T-helper 17 cell (primary cell): ENCODE measurements at places on chromosomes 5 and 9. TPM values are rescaled to one million over a fixed set of nuclear protein-coding genes. Genes with fewer than 3 reads are reported as not detected.

GRCh38 chr5:177382423-177383029 is 1.7 kb upstream of the SLC34A1 start:
- peaks cover 29% of the 10 kb centered on the region for H3K4me1 ChIP-seq
- H3K4me3 ChIP-seq, result no peak overlapping the region
- H3K36me3 ChIP-seq, result no peaks in the 10 kb centered on the region
- H3K27ac ChIP-seq, result no peak overlapping the region
- H3K27me3 ChIP-seq, result no peaks in the 10 kb centered on the region

GRCh38 chr5:176812269-176813259 is 2.2 kb downstream of the UNC5A start:
- no peak for DNase-seq
- peaks cover 3% of the 10 kb centered on the region for H3K36me3 ChIP-seq
- no peak overlapping the region for H3K27ac ChIP-seq
- H3K4me3 ChIP-seq, result peak overlapping the region; percentile 41
- H3K27me3 ChIP-seq, result peaks cover 78% of the 10 kb centered on the region

The ELAVL2 gene
- total RNA-seq, result not detected

DNA sequence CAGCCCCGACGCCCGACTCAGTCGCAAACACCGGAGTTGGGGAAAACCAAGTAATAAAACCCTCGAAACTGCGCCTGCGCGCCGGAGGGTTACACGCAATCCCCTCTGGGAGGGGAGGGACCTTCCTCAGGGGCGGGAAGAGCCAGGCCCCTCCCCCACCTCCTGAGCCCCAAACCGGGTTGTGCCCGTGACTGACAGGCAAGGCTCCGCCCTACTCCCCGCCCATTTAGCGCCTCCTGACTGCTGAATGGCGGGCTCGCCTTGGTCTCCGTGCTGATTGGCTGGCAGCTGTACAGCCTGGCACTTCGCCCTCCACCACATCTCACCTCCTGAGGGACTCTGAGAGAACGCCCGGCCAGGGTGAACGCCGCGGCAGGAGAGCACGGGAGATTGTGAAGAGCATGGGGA is at the start of gene PRDM9:
PRDM9 (plus strand) TSS at position 332 of the 408 bp plus-strand sequence. CDS start 1,425 bp downstream, outside the sequence.
- H3K4me3 ChIP-seq, result no peak within 1 kb of the TSS
- DNase-seq, result no peak
- no peaks in the 10 kb centered on the region for H3K27me3 ChIP-seq
- no peaks in the 10 kb centered on the region for H3K4me1 ChIP-seq
- no peaks in the 10 kb centered on the region for H3K36me3 ChIP-seq
- no peak within 1 kb of the TSS for H3K27ac ChIP-seq

- peaks cover 2% of the 10 kb centered on the region for H3K4me1 ChIP-seq
- H3K27me3 ChIP-seq, result no peaks in the 10 kb centered on the region
- DNase-seq, result no peak
- H3K27ac ChIP-seq, result no peak overlapping the region
- no peaks in the 10 kb centered on the region for H3K36me3 ChIP-seq
Measured at GRCh38 chr9:136357202-136357725, 6.3 kb downstream of the DNLZ start.

The CETN3 gene
- total RNA-seq, result 2.5 TPM

The BARHL1 gene
- total RNA-seq, result not detected

GRCh38 chr9:2116073-2116472 is 100.9 kb downstream of the SMARCA2 start:
- peak overlapping the region; percentile 66 for H3K27ac ChIP-seq
- H3K27me3 ChIP-seq, result no peaks in the 10 kb centered on the region
- H3K4me1 ChIP-seq, result no peaks in the 10 kb centered on the region
- no peak for DNase-seq
- no peaks in the 10 kb centered on the region for H3K36me3 ChIP-seq
- no peak overlapping the region for H3K4me3 ChIP-seq

DNA sequence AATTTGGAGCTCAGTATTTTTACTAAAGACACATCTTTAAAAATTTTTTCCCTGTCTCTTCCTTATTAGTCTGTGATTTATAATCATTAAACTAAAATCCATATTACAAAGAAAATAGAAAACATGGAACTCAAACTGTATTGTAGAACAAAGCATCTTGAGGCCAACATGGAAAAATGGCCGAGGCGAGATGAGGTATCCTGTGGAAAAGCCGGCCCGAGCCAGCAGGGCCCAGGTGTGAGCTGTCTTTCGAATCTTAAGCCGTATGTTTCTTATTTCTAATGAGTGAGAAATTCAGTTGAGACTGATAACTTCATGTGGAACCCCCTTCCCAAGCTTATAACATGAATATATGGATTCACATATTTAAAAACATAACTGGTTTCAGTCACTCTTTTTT is 170.4 kb upstream of the OTULINL start:
- H3K36me3 ChIP-seq, result no peaks in the 10 kb centered on the region
- H3K4me1 ChIP-seq, result peaks cover 35% of the 10 kb centered on the region
- DNase-seq, result no peak
- no peak overlapping the region for H3K4me3 ChIP-seq
- H3K27ac ChIP-seq, result peak overlapping the region; percentile 98
- peaks cover 5% of the 10 kb centered on the region for H3K27me3 ChIP-seq

DNA sequence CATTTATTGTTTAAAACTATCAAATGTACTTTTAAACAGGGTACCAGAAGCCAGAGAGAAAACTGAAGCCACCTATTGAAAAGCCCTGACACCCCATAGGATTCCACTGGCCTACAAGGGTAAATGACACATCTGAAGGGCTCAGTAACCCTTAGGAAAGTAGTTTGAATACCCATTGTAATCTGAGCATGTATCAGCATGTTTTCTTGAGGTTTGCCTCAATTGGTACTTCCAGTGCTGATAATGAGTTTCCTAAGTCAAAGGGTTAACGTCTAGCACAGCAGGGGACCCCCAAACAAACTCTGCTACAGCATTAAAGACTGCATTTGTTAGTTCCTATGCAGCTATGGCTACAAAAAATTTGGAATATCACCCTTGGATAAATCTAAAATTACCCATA is 657.1 kb downstream of the NR2F1-AS1 start:
- H3K4me1 ChIP-seq, result no peaks in the 10 kb centered on the region
- no peak overlapping the region for H3K27ac ChIP-seq
- H3K36me3 ChIP-seq, result no peaks in the 10 kb centered on the region
- H3K4me3 ChIP-seq, result no peak overlapping the region
- DNase-seq, result no peak

GRCh38 chr5:78547731-78548615 is 100.6 kb downstream of the LHFPL2 start:
- H3K4me3 ChIP-seq, result no peak overlapping the region
- H3K27ac ChIP-seq, result no peak overlapping the region
- no peak for DNase-seq
- H3K4me1 ChIP-seq, result peaks cover 4% of the 10 kb centered on the region
- no peaks in the 10 kb centered on the region for H3K36me3 ChIP-seq

- DNase-seq, result no peak
- H3K4me3 ChIP-seq, result no peak overlapping the region
- H3K27me3 ChIP-seq, result peaks cover 13% of the 10 kb centered on the region
- H3K36me3 ChIP-seq, result no peaks in the 10 kb centered on the region
- no peaks in the 10 kb centered on the region for H3K4me1 ChIP-seq
Measured at GRCh38 chr5:77816686-77817085, 40.5 kb upstream of the TBCA start.

DNA sequence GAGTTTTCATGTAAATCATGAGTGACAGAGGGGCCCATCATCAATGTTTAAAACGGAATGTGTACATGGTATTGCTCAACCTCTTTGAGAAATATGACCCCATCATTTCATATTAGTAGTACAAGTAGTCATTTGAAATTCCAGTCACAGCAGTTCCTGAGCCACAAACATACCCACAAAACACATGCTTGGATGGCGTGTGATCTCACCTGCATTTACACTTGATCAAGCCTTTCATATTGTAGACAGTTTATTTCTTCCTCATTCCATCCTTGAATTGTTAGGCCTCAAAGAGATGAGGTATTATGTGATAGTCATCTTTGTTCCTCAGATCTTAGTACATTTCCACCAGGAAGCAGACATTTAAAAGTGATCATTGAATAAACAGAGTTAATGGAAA is 96.8 kb upstream of the TAS2R1 start:
- DNase-seq, result no peak
- no peak overlapping the region for H3K4me3 ChIP-seq
- no peaks in the 10 kb centered on the region for H3K4me1 ChIP-seq
- no peaks in the 10 kb centered on the region for H3K36me3 ChIP-seq
- H3K27me3 ChIP-seq, result no peaks in the 10 kb centered on the region

DNA sequence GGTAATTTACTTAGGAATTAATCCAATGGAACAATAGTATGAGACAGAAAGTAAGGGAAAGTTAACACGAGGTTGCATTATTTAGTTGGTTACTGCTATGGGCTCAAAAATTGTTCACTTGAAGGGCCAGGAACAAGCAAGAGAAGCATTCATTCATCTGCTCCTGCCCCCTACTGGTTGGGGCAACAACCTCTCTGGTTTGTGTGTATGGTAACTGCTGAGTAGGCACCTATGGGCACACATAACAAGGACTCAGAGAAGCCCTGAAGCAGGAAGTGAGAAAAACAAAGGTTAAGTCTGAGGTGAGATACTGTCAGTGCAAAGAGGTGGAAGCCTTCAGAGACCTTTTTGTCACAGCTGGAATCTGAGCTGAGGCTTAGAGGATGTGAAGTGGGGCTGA is 34.4 kb upstream of the RANBP6 start:
- H3K4me1 ChIP-seq, result peaks cover 13% of the 10 kb centered on the region
- no peak overlapping the region for H3K4me3 ChIP-seq
- H3K27me3 ChIP-seq, result peaks cover 25% of the 10 kb centered on the region
- no peak for DNase-seq

GRCh38 chr5:55234121-55234700 is 803 bp upstream of the CCNO start:
- H3K27ac ChIP-seq, result no peak overlapping the region
- no peak for DNase-seq
- H3K36me3 ChIP-seq, result peaks cover 8% of the 10 kb centered on the region
- H3K4me3 ChIP-seq, result peak overlapping the region; percentile 93
- H3K27me3 ChIP-seq, result peaks cover 61% of the 10 kb centered on the region

The HMGXB3 gene
- 31.9 TPM for total RNA-seq

- no peak for DNase-seq
- no peak overlapping the region for H3K4me3 ChIP-seq
- no peaks in the 10 kb centered on the region for H3K36me3 ChIP-seq
Measured at GRCh38 chr5:143629871-143630659, 181.9 kb upstream of the HMHB1 start.

GRCh38 chr9:114339130-114339908 is 9.7 kb downstream of the ORM2 start:
- DNase-seq, result no peak
- peaks cover 11% of the 10 kb centered on the region for H3K36me3 ChIP-seq
- H3K27me3 ChIP-seq, result no peaks in the 10 kb centered on the region
- peak overlapping the region; percentile 14 for H3K27ac ChIP-seq
- H3K4me1 ChIP-seq, result peaks cover 11% of the 10 kb centered on the region

The PCDHB11 gene
- total RNA-seq, result not detected

DNA sequence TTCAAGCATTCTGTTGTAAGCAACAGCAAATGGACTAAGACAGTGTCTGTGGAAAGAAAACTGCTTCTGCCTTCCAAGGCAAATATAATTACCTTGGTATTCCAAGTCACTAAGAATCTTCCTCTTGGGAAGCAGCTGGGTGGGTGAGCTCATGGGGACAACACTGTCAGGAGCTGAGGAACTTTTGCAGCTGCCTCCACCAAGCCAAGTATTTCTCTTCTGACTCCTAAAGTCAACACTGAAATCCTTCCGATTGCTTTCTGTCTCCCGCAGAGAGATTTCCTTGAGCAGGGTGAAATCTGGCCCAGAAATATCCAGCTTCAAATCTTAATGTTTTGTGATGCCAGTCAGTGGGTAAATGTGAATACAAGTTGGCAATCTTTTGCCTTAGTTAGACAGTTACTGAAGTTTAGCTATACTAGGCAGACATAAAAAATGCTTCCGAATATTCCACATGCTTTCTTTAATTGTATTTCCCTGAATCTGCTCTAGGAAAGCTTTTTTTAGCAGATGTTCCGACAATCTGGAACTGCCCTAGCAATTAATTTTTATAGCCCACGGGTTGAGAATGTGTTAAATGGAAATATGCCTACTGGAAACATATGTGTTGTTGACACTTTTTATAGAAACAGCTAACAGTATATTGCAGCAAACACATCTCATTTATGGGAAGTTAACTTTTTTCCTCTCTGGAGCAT is 369.9 kb upstream of the DAB2 start:
- peaks cover 2% of the 10 kb centered on the region for H3K27me3 ChIP-seq
- no peak overlapping the region for H3K27ac ChIP-seq
- H3K4me3 ChIP-seq, result no peak overlapping the region
- no peaks in the 10 kb centered on the region for H3K36me3 ChIP-seq
- no peak for DNase-seq
- H3K4me1 ChIP-seq, result no peaks in the 10 kb centered on the region

The PCDHGB7 gene
- total RNA-seq, result not detected

DNA sequence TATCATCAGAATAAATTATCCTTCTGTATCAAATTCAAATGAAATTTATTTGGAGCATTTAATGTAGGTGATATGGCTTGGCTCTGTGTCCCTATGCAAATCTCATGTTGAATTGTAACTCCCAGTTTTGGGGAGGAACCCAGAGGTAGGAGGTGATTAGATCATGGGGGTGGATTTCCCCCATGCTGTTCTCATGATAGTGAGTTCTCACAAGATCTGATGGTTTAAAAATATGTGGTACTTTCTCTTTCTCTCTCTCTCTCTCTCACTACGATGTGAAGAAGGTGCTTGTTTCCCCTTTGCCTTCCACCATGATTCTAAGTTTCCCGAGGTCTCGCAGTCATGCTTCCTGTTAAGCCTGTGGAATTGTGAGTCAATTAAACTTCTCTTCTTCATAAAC is 678.4 kb upstream of the RGMB start:
- H3K4me1 ChIP-seq, result no peaks in the 10 kb centered on the region
- no peak overlapping the region for H3K27ac ChIP-seq
- H3K36me3 ChIP-seq, result no peaks in the 10 kb centered on the region
- no peak for DNase-seq
- H3K27me3 ChIP-seq, result no peaks in the 10 kb centered on the region

DNA sequence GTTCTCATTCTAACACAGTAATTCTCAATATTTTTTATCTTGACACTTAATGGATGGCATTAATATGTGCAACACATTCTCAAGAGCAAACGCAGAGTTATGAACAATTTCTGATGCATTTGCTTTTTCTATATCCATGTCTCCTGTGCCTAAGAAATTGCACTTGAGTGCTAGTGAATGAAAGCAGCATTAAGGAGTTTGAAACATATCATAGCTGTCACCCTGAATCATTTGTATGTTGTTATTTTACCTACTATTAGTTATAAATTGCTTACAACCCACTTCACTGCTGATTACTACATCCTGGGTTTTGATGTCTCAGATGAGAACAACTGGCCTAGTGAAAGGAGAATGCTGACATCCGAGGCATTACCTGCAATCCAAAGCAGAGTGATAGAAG is 387.3 kb downstream of the RASEF start:
- H3K4me3 ChIP-seq, result no peak overlapping the region
- no peak for DNase-seq

The PCDHB7 gene
- total RNA-seq, result not detected

DNA sequence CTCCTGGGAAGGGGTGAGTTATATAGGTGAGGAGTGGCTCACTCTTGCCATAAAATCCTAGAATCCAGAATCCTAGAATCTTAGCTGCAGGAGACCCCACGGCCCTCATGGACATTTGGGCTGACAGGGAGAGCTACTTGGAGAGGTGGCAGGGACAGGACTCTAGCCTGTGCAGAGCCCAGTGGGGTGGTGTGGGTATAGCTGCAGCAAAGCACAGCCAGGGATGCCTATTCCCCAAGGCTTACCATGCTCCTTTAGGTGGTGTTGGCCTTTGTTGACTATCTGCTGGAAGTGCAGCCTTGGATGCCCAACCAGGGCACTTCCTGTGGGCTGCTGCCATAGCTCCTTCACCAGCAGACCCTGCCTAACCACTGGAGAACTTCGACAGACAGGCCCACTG is 70.0 kb upstream of the PTPN3 start:
- no peak for DNase-seq
- H3K4me1 ChIP-seq, result peaks cover 2% of the 10 kb centered on the region
- no peak overlapping the region for H3K27ac ChIP-seq
- peaks cover 57% of the 10 kb centered on the region for H3K27me3 ChIP-seq

The THBS4 gene
- 0.94 TPM for total RNA-seq
